ENCODE measurements at places on chromosomes 5 and 9.

DNA sequence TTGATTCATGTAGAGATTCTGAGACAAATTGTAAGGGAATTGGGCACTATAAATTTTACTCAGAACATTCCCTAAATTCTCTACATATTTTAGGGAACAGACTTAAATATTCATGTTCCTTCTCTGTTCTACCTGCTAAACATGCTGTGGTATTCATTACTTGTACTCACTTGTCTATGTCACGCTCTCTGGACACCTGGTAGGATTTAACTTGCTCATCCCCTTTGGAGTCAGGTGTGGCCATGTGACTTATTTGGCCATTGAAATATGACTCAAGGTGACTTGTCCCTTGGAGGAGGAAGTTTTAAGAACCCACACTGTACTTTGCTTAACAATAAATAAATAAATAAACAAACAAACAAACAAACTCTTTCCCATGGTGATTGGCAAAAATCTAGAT, 2258.8 kb upstream of the WWC1 start:
- no peak for DNase-seq

GRCh38 chr5:152125661-152126205, 201.1 kb upstream of the GLRA1 start:
- no peak for DNase-seq

- no peak for DNase-seq
Observed at GRCh38 chr5:5341531-5342292, 80.8 kb upstream of the ICE1 start.

- DNase-seq: no peak
Observed at GRCh38 chr5:177065491-177065890, 21.2 kb upstream of the FGFR4 start.

DNA sequence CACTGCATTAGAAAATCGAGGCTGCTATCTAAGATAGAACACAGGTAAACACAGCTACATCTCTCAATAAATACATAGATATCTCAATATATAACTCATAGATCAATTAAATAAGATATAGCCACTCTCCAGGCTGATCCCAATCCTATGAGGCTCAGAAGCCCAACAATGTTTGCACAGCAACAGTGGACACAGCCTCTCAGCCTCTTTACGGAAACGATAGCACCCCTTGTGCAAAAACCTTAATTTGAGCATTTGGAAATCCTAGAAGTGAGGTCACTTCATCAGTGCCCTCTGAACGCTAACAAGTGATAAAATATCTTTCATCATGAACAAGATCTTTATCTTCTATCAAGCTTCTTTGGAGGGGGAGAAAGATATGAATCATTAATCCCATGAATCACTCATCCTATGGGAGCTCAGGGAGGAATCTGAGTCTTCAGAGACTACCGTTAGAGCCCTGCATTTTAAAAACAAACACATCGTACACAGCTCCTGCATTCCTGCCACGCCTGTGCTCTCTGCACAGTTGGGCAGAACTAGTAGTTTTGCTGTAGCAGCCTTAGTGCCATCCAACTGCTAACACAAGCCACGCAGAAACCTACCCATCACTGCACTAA, 71.4 kb downstream of the MED27 start:
- DNase-seq: no peak

- no peak for DNase-seq
Observed at GRCh38 chr9:129489838-129490582, 130.9 kb downstream of the C9orf50 start.

- no peak for DNase-seq
Observed at GRCh38 chr5:37110135-37110534, 139.0 kb downstream of the CPLANE1 start.

GRCh38 chr9:962023-962422, 14.4 kb upstream of the DMRT3 start:
- DNase-seq: no peak

- DNase-seq: no peak
Observed at GRCh38 chr9:108869092-108869725, 7.1 kb downstream of the ACTL7A start.

GRCh38 chr5:142969624-142970439, 199.7 kb downstream of the ARHGAP26 start:
- DNase-seq: no peak

DNA sequence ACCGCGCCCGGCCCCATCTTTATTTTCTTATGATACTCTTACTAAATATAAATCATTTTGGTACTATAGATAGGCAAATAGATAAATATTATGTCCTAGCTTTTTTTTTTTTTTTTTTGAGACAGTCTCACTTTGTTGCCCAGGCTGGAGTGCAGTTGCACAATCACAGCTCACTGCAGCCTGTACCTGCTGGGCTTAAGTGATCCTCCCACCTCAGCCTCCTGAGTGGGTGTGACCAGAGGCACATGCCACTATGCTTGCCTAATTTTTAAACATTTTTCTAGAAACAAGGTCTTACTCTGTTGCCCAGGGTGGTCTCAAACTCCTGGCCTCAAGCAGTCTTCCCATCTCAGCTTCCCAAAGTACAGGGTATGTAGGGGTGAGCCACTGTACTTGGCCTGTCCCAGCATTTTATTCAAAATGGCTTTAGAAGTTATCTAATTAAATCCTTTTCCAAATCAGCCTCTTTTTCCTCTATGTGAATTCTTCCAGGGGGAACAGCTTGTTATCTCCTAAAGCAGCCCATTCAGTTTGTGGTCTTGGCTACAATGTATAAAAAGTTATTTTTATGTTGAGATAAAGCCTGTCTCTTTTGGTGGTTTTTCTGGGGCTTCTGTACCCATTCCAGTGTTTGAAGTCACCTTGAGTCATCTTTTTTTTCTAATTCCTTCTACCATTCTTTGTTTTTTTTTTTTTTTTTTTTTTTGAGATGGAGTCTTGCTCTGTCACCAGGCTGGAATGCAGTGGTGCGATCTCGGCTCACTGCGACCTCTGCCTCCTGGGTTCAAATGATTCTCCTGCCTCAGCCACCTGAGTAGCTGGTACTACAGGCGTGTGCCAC, 12.1 kb downstream of the MELK start:
- no peak for DNase-seq

GRCh38 chr5:50922942-50923767, 256.7 kb downstream of the PARP8 start:
- DNase-seq: no peak

- no peak for DNase-seq
Observed at GRCh38 chr5:180137401-180138213, 66.0 kb upstream of the RNF130 start.
